ENCODE measurements at places on chromosomes 12 and 14. TPM values are rescaled to one million over a fixed set of nuclear protein-coding genes. Genes with fewer than 3 reads are reported as not detected.

GRCh38 chr14:55129428-55130195, 560 bp downstream of the LGALS3 start:
- peak; percentile 91 for DNase-seq

DNA sequence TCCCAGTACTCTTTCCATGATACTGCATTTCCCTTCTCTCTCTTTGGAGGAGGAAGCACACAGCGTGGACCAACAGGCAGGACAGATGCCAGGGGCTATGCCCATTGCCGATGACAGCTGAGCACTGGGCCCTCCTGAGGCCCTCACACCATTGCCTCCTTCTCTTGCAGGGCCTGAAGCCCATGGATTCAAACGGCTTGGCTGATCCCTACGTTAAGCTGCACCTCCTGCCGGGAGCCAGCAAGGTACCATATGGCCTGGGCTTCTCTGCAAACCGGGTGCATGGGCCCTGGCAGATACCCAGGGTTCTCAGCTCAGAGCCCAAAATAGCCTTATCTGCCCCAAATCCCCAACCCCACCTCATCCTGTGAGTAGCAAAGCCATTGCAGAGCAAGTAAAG, 25.2 kb upstream of the OAS1 start:
- no peak for DNase-seq

DNA sequence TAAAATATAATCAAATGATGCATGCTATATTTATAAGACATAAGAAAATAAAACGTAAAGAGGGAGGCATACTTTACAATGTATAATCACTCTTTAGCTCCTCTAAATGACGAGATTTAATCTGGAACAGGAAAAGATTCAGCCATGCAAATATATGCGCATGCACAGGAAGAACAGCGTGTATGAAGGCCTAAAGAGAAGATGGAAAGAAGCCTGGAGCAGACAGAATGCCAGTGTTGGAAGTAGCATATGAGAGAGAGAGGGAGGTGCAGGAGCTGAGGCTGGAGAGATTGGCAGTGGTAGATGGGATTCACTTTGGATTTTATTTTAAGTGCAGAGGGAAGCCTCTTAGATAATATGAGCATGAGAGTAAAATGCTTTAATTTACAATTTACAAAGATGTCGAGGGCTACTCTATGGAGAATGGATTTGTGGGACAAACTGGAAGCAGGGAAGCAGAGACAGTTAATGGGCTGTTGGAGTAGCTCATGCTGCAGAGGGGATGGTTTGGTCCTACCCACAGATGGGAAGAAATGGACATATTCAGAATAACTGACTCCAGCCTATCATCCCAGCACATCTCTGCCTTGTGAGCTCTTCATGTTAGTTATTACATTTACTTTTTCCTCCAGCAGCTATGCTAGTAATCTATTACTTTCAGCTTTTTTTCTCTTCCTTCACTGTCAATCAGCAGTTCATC, 411.1 kb downstream of the TMTC2 start:
- no peak for DNase-seq

GRCh38 chr14:49221316-49221715, 364.9 kb downstream of the RPS29 start:
- DNase-seq, result no peak

DNA sequence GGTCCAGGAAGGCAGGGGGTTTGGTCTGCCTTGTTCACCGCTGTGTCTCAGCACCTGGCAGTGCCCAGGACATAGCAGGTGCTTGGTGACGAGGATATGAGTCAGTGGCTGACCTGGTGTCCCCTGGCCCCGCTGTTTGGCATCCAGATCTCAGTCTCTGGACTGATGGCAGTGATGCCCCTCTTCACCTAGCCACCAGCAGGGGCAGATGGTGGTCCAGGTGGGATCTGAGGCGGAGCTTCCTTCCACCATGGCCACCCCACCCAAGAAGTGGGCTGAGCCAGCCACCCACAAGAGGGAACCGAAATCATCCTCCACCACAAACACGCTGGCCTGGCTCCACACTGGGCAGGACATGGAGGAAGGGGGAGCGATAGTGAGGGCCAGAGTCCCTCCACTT, 16.1 kb upstream of the SH2B3 start:
- no peak for DNase-seq

- peak; percentile 83 for DNase-seq
Observed at GRCh38 chr12:78863482-78864402, 832 bp upstream of the SYT1 start.

COX8C gene
- not detected for total RNA-seq

ATP2B1 gene
- total RNA-seq, result 55.2 TPM

GPR68 gene
- total RNA-seq, result 0.46 TPM

Data from chondrocyte (in vitro differentiated cells).